Neural progenitor cell (in vitro differentiated cells): ENCODE measurements at places on chromosomes 3 and 15.

DNA sequence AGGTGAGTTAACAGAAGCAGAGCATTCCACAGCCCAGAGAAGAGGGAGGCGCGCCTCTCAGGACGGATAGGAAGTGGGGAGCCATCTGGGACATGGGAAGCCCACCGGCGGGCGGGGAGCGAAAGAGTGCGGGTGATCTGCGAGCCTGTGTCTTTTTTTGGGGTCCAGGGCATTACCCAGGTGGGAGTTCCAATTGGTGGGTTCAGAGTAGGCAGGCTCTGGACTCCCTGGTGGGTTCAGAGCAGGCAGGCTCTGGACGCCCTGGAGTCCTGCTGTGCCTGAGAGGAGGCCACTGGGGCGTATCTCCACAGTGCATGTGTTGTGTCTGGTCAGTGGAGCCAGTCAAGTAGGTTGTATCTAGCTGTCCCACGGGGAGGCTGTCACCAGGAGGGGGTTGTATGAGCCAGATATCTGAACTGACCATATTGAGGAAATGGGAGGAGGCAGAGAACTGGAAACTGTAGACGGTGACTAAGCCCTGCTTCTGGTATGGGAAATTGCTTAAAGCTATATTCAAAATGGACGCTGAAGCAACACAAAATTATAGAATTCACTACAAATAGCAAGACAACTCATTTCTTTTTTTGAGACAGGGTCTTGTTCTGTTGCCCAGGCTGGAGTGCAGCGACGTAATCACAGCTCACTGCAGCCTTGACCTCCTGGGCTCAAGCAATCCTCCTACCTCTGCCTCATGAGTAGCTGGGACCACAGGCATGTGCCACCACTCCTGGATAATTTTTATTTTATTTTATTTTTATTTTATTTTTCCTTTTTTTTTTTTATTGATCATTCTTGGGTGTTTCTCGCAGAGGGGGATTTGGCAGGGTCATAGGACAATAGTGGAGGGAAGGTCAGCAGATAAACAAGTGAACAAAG is 34.5 kb upstream of the CHST2 start:
- DNase-seq = no peak

- DNase-seq = peak; percentile 50
Observed at GRCh38 chr15:81182031-81182755, 14.5 kb upstream of the IL16 start.

DNA sequence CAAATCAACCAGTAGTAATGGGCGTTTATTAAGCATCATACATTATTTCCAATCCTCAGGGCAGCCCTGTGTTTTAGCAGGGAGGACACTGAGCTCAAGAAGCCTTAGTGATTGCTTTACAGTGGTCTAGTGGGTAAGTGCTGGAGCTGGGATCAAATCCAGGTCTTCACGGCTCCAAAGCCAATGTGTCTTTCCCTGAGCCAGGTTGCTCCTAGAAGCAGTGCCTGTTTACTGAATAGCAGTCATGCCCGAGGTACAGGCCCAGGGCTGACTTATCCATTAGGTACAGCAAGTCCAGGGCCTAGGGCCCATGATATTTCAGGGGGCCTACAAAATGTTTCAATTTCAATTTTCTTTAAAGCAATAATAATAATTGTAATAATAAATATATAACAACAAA is 9.6 kb upstream of the SMAD6 start:
- DNase-seq = no peak

DNA sequence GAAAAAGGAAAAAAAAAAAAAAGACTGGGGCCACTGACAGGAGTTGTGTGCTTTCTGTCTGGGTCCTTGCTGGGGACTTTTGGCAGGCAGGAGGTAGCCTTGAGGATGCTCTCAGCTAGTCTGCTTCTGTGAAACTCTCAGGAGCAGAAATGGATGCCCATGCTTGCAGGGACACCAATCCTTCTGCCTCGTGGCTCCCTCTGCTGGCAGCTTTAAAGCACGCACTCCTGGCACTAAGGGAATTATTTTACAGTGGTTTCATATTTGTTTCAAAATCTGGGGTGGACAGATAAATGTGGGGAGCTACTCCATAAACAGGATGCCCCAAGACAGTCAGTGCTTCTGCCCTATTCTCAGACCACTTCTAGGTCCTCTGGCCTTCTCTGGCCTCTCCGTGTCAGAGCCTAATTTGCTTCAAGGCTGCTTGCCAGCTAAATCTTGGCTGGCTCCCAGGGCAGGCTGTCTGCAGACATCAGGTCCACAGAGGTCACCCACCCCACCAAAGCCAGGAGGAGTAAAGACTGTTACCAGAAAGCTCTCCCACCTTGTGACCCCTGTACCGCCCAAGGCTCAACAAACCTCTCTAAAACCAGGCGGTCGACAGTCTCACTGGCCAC is 17.1 kb downstream of the TRAIP start:
- peak; percentile 81 for DNase-seq

GRCh38 chr3:128679338-128679737 is 28.7 kb upstream of the RPN1 start:
- DNase-seq = no peak

DNA sequence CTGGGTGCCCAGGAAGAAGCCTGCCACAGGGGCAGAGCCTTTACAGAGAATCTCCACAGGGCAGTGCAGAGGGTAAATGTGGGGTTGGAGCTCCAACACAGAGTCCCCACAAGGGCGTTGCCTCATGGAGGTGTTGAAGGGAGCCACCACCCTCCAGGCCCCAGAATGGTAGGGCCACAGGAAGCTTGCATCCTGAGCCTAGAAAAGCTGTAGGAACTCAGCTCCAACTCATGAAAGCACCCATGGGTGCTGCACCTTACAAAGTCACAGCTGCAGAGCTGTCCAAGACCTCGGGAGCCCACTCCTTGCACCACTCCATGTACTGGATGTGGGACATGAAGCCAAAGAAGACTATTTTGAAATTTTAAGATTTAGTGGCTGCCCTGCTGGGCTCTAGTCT is 73.3 kb upstream of the KCNH8 start:
- DNase-seq = no peak

DNA sequence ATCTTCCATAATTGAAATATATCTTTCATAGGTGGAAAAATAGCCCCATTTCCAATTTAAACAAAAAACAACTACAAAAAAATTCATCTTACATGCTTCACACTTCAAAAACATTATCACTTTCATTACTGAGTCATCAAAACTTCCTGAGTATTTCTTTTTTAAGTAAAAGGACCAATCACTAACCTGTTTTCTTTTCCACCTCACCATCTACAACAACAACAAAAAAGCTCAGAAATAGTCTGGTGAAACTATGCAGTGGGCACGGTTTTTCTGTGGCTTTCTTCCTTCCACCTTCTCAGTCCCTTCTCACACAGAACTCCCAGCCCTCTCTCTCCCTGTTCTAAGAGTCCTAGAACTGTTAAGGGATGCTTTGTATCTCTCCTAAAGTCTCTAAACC is 20.3 kb upstream of the TNIK start:
- DNase-seq = no peak

DNA sequence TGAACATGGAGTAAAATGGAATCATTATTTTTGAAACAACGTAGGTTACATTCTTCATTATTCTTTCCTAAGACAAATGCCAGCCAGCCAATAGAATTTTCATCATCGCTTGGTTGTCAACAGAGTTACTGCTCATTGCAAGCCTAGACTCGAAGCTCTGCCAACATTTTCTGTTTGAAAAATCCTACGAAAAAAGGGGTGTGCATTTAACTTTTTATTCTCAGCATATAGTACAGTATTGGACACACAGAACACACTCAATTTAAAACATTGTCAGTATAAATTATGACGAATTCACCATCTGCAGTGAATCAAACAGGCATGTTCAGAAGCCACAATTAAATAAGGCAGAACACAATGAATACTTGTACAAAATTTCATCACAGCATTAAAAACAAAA is 232.1 kb downstream of the NR1D2 start:
- no peak for DNase-seq

DNA sequence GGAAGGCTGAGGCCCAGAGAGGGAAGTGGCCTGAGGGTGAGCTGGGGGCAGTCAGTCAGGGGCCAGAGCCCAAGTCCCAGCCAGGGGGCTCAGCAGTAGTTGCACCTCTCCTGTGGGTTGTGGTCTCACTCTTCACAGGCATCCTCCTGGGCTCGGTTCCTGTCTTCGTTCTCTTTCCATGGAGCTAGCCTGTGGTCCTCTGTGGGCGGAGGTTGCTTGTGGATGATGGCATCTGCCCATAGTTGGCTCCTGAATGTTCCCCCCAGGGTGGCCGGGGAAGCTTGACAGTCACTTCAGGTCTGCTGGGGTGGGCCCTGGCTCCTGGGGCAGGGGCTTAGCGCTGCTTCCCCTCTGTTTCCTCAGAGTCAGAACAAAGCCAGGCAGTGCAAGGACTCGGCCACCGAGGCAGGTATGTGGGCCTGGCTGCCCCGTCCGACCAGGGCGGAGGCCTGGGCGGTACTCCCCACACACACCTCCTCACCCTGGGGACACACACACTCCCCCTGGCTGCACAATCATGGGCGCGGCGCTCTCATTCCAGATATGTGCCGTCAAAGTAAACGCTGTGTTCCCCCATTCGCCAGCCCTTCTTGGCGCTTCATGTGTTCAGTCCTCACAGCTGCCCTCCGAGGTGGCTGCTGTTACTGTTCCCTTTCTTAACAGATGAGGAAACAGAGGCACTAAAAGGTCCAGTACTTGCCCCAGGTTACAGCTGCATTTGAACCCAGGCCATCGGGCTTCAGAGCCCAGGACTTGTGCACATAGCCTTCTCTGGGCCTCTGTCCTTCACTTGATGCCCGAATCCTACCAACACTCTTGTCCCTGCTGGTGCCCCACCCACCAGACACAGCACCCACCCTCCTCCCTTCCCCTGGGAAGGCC is 34.5 kb downstream of the PSTPIP1 start:
- no peak for DNase-seq

- no peak for DNase-seq
Observed at GRCh38 chr3:100023595-100023994, 90.7 kb downstream of the FILIP1L start.

DNA sequence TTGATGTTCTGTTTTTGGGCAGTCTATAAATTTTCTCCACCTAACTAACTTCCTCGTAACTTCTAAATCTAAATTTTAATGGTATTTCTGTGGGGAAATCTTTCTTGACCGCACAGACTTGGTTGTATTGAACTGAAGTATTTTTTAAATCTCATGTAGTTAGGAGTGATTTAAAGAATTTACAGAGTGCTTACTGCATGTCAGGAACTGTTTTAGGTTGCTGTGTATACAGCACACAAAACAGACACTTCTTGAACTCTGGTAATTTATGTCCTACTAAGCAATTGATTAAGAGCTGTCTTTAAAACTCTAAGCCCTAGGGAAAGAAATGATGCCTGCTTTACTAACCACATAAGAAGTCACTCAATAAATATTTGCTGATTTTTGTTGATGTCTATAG is 1350.2 kb downstream of the ZPLD1 start:
- no peak for DNase-seq

DNA sequence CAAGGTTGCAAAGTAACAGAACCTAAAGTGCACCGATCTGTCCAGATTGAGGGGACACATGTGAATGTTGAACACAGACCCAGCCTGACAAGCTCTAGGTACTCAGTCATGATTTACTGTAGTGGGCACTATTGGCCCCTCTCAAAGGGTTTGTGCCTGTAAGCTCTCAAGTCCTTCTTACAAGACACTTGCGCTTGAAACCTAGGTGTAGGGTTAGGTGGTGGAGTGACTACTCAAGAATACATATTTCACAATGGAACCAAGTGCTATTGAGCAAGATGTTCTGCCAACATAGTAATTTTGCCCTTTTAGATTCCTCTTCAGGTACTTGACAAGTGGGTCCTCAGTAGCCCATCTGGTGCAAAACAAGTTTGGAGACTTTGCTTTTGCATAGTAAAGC is 169.9 kb downstream of the AKAP13 start:
- DNase-seq = no peak

- DNase-seq = peak; percentile 75
Observed at GRCh38 chr3:53938645-53939044, 47.0 kb upstream of the SELENOK start.

DNA sequence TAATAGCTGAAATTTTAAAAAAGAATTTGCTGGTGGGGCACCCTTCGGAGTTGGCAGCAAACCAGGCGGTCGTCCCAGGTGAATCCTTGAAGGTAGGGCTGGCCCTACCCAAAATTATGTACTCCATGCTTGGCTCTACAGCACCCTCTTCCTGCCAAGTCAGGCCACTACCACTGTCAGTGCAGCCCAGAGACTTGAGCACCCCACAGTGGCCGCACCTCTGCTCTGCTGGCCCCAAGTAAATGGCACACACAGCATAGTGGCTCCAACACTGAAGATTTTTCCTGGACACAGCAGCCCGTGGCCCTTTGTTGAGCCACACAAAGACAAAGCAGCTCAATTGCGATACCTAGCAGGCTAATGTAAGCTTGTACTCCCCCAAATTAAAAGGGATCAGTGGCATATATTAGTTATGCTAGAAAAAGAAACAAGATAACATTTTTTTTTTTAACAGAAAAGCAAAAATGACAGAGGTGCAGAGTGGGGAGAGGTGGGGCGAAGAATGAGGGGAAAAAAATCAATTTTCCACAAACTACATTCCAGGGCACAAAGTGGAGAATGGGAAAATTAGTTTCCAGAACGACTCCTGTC is 250.5 kb downstream of the UACA start:
- peak; percentile 76 for DNase-seq

DNA sequence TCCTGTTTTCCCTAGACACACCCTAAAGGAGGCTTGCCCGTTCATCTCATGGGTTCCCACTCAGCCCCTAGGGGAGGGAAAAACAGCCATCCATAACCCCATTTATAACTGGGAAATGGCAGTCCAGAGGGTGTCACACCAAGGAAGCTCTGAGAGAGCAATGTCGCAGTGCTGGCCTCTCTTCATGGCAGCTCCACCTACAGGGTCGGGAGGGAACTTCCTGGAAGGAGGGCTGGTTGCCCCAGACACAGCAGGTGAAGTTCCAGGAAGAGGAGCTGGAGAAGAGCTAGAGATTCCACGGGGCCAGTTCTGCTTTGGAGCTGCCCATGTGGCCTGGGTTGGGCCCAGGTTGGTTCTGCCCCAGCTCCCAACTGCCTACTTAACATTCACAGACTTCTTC is 22.3 kb upstream of the LINGO1 start:
- peak; percentile 66 for DNase-seq

- no peak for DNase-seq
Observed at GRCh38 chr15:69760258-69760845, 307.7 kb downstream of the RPLP1 start.

GRCh38 chr3:153595186-153595815 is 433.3 kb downstream of the RAP2B start:
- peak; percentile 36 for DNase-seq

GRCh38 chr3:47394140-47394870 is 13.5 kb downstream of the PTPN23 start:
- peak; percentile 41 for DNase-seq

GRCh38 chr15:31843426-31844055 is 186.8 kb upstream of the CHRNA7 start:
- DNase-seq = no peak
